ENCODE measurements at places on chromosomes 3 and 15.

GRCh38 chr15:77032052-77032646 is 37.2 kb downstream of the PSTPIP1 start:
- no peak for DNase-seq

GRCh38 chr3:16396202-16396601 is 117.3 kb downstream of the RFTN1 start:
- no peak for DNase-seq

DNA sequence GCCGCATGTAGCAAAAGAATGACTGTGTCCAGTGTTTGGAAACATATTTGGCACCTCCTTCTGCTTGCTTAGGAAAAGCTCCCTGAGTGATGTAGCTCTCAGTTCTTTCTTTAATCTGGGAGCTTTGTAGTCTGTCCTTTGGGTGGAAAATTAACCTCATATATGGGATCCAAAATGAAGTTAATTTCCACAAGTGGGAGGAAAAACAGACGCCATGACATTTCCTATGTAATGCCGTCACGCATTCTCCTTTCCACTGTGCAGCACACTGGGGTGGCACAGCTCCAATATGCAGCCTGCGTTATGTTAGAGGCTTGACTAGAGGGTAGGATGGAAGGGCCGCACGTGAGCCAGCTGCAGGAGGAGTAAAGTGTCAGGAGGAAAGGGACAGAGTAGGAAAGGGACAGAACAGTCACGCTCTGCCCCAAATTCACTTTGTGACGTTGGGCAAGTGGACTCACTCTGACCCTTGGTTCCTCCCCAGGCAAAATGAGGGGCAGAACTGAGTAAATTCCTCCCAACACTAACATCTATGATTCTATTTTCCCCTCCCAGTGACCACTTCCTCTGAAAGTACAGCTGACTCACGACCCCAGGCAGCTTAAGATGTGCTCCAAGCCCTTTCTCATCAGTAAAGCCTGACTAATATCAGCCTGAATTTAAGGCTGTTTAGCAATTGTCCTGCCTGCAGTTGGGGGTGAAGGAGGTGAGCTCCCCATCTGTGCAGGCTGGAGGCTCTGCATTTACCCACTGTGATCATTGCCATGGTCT is 176.5 kb upstream of the PFN2 start:
- no peak for DNase-seq

GRCh38 chr15:77181305-77182074 is 110.6 kb upstream of the TSPAN3 start:
- DNase-seq, result no peak

DNA sequence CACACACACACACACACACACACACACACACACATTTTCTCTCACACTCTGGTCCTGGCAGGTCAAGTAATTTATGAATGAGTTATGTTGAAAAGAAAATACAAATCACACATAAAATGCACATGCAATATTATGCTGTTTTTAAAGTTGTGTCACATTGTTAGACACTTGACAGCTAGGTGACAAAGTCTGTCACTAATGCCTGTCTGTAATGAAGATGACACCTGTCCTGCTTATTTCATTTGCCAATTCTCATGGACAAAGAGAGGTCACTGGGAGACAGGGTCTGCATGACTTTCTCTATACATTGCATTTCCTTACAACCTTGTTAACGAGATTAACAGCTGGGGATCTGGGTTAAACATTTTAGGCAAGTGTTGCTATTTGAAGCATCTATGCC is 71.2 kb downstream of the ARPP21 start:
- no peak for DNase-seq

- DNase-seq, result no peak
Measured at GRCh38 chr3:191030491-191030890, 168.0 kb upstream of the GMNC start.

DNA sequence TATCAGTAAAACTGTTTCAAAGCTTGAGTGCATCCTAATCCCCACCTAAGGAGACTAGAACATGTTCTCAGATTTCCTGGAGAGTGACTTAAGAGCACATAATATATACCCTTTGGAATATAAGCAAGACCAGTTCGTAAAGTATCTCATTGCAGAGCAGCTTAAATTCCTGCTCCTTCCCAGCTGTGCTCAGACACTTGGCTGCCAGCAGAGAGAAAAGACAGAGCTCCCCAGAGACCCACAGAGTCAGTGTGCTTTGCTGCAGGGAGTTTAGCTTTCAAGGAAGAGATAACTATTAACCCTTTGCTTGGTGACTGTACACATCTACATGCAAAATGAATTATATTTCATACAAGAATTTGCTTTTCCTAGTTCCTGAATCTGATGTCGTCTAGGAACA is 338.1 kb upstream of the ARHGEF26 start:
- no peak for DNase-seq

DNA sequence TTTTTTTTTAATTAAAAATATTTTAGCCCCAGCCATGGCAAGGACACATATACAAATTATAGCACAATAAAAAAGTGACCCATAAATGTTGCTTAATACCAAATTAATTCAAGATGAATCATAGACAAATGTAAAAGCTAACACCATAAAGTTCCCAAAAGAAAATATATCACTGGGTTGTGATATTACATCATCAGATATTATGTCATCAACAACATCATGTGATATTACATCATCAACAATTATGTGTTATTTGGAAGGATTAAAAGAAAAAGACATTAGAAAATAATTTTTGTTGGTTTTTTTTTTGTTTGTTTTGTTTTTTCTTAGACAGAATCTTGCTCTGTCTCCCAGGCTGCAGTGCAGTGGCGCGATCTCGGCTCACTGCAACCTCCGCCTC is 34.5 kb upstream of the ABHD10 start:
- DNase-seq, result no peak

DNA sequence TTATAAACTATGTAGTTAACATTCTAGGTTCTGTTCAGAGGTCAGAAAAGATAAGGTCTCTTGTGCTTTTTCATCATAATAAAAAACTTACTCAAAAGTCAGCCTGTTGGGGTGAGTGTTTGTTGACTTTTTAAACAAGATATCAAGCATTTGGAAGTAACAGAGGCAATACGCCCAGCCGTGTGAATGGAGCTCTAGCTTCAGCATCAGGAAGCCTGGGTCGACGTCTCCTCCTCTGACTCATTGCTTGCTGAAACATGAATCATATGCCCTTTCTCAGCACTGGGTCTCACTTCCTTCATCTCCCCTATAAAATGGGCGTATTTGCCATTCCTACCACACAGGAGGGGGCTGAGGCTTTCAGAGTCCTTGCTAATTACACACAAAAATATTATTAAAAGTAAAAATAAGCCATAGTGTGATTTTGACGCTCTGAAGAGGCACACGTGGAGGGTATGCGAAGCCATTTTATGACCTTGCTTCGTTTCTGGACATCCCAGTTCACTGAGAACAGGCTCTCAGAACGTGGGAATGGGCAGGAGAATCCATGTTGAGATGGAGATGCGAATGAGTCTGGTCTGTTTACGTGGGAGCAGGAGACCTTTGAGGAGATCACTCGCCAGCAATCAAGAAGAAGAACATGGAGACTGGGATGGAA is 220.8 kb upstream of the TPRG1 start:
- peak; percentile 29 for DNase-seq

DNA sequence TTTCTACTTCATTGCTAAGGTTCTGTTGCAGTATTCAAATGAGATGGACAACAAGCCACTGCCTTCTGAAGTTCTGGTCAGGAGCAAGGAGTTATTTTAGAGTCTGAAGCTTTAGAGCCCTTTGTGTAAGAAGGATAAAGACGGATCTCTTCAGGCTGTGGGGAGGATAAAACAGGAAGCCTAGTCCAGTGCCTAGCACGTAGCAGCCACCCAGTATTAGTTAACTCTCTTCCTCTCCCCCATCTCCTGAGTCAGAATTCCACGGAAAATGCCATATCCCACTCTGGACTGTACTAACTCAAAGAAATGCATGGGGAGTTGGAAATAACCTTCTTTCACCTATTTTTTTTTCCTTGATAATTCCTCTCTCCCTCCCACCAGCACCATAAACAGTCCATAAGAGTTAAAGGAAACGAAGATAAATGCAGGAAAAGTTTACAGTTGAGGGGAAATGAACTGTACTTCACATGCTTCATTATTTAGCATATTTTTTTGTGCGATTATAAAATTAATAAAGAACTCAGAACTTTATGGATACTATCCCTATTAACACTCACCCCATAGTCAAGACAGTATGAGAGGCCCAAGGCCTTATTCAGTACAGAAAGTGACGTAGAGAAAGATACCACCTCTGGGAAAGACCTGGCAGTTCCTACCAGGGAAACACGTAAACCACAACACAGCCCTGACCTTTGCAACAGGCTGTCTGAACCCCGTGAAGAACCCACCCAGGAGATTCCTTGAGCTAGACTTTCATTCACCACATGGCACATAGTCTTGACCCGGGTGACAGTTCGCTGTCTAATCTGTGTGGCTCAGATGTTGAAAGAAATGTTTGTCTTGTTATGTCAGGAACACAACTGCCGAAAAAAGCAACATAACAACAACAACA is 9.2 kb downstream of the IGF2BP2 start:
- DNase-seq, result no peak

DNA sequence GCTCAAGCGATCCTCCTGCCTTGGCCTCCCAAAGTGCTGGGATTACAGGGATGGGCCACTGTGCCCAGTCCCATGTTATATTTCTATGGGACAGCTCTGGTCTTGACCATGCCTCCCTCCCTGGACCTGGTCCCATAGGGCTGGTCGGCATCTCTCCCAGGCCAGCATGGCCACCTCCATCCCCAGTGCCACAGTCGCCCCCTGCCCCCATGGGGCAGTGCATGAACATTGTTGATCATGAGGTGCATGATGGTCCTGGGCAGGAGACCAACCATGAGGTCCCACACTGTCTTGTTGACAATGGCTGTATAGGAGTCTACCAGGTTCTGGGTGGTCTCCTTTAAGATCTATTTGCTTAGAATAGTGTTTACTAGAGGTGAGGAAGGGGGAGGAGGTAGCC is 6.5 kb downstream of the RPS17 start:
- DNase-seq, result no peak

DNA sequence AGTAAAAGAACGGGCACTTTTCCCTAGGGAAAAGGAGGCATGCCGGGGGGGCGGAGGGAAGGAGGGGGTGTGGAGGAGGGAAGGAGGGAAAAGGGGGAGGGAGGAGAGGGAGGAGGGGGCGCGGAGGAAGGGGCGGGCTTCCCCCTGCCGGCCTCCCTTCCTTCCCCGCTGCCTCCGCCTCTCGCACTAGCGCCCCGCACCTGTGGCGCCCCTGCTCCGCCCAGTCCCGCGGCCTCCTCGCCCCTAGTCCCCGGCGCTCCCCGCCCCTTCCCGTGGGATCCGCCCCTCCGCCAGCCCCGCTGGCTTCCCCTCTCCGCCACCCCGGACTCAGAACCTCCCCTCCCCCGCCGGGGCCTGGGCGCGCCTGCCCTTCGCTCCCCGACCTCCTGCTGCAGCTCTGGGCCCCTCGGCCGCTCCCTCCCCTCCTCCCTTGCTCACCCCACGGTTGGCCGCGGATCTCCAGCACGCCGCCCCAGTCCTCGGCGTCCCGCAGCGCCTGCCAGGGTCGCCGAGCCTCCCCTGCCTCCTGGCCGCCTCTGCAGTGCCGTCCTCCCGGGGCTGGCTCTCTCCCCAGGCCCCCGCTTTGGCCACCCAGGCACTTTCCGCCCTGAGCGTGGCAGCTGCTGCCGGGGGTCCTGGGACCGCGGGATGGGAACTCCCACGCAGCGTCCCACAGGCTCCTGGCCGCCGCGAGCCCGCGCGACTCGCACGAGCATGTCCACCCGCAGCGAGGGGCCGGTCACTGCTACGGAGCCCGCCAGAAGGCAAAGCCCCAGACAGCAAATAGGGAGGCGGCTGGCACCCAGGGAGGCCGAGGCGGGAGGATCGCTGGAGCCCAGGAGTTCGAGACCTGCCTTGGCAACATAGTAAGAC is 147.4 kb downstream of the TJP1 start:
- no peak for DNase-seq

DNA sequence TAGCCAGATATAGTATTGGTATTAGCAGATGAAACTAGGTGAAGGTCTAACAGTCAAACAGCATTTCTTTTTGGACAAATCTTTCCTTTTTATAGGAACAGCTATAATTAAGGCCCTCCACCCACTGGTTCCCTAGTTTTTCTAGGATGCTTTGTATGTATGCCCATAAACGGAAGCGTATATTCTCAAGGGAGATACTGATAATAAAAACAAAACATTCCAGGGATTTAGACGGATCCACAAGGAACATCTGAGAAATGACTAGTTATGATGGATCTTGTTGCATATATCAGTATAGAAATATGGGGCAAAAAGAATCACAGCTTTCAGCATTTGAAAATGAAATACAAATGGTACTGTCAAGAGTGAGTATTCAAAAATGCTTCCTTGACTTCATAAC is 22.5 kb downstream of the LRRC28 start:
- DNase-seq, result no peak

DNA sequence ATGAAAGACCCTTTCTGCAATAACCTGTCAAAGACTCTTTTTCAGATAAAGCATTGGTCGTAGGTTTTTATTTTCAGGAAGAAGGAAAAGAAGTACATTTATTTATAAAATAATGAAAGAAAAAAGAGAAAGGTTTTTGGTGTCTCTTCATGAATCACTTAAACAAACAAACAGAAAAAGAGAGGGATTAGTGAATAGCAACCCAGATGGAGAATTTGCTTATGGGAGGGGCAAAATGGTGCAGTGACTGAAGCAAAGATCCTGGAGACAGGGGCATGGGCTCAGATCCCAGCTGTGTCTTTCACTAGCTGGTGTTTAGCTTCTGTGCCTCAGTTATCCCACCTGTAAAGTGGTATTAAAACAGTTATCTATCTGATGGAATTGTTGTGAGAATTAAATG is 78.6 kb upstream of the PFN2 start:
- no peak for DNase-seq

DNA sequence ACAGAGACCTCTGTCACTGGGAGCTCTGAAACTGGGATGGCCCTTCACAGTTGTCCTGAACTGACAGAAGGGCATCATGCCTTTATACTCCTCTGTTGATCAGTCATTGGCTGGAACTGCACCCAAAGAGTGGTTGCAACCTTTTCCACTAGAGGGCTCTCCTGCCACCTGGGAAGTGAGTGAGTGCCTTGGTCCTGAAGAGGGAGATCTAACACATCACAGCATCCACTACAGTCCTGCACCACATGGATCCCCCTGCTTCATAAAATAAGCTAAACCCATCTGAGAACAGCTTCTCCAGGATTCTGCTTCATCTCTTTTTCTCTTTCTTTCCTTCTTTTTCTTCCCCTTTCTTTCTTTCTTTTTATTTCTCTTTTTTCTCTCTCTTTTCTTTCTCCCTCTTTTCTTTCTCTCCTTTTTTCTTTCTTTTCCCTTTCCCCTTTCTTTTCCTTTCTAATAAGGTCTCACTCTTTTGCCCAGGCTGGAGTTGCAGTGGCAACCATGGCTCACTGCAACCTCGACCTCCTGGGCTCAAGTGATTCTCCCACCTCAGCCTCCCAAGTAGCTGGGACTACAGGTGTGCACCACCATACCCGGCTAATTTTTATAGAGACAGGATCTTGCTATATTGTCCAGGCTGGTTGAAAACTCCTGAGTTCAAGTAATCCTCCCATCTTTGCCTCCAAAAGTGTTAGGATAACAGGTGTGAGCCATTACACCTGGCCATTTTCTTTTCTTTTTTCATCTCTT is 42.8 kb upstream of the RAF1 start:
- DNase-seq, result peak; percentile 37

- DNase-seq, result no peak
Measured at GRCh38 chr15:77025083-77025901, 30.4 kb downstream of the PSTPIP1 start.

All from activated CD4-positive, alpha-beta T cell treated with anti-CD3 and anti-CD28 coated beads, Interleukin-2, amount 50 U/mL, for 4 hours (primary cell).